Fibroblast of villous mesenchyme (primary cell): ENCODE measurements at places on chromosomes 7 and 10.

DNA sequence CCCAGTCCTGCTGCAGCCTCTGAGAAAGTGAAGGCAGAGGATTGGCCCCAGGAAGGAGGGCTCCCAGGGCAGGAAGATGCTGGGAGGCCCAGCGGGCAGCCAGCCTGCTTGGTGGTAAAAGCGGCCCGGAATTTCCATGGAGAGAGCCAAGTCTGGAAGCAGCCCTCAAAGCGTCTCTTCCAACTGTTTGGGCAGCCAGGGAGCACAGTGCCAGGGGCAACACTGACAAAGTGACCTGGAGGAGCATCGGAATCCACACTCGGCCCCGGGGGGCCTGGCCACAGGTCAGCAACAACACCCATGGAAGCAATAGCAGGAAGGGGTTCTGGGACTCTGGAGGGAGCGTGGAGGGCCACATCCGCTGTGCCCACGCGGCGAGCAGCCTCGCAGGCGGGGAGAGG, 63.2 kb upstream of the FGFR2 start:
- no peak for DNase-seq

DNA sequence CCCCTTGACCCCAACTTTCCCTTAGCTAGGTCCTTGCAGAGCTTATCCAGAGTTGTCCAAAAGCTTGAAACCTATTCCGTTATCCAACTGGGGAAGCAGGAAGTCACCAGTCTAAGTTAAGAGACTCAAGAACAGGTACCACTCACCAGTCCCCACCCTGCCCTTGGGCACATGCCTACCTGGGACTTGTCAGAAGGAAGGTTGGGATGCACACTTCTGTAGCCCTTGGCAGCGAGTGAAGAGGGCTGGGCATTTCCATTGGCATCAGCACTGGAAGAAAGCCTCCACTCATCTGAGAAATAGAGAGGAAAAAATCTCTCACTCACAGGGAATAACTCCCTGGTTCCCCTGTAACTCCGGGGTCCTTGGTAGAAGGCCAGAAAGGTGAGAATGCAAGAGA, 131.0 kb upstream of the PDLIM1 start:
- no peak for DNase-seq

DNA sequence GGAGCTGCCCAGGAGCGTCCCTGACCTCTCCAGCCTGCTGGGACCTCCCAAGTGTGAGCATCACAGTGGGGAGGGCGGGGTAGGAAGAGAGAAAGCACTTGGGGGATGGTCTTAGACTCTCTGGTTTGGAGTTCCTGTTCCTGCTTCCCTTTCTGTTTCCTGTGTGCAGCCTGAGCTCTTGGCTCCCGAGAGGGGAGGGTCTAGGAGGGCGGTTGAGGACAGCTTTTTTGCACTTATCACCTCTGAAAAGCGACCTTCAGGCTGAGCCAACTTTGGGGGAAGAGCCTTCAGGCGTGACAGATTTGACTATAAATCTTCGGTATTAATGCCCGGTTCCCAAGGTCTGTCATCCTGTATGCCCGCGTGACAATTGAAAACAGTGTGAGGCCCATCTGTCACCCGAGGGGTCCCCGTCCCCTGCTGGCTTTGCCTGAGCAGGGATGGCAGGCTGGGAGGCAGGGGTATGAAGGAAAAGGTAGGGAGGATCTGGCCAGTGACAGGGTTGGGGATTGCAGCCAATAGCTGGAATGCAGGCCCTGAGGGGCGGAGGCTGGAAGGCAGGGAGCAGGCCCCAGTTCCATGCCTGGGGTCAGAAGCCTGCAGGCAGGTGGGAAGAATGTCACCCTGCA, 78.6 kb downstream of the CDH23 start:
- DNase-seq = no peak

- DNase-seq = no peak
Measured at GRCh38 chr10:44970812-44971395, 7.7 kb downstream of the DEPP1 start.

- DNase-seq = no peak
Measured at GRCh38 chr10:93261961-93262610, 188.4 kb downstream of the CYP26A1 start.

- no peak for DNase-seq
Measured at GRCh38 chr7:142376356-142376997, 118.6 kb upstream of the PRSS58 start.

DNA sequence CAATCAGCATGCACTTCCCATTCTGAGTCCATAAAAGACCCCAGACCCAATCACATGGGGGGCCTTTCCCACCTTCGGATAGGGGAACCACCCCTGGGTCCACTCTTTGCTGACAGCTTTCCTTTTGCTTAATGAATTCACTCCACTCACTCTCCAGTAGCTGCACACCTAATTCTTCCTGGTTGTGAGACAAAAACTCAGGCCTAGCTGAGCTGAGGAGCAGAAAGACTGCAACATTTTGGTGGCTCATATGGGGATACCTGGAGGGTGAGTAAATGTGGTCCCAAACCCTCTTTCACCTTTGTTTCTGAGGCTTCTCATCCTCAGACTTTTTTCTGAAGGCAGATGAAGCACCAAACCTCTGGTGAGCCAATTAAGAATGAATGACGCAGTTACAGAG, 138.1 kb downstream of the WDR11 start:
- DNase-seq = no peak

- DNase-seq = no peak
Measured at GRCh38 chr10:16685551-16685950, 131.7 kb downstream of the RSU1 start.

- DNase-seq = peak; percentile 13
Measured at GRCh38 chr7:32062150-32062549, 8.1 kb downstream of the PDE1C start.

- DNase-seq = no peak
Measured at GRCh38 chr7:159193543-159194090, 49.0 kb upstream of the VIPR2 start.

DNA sequence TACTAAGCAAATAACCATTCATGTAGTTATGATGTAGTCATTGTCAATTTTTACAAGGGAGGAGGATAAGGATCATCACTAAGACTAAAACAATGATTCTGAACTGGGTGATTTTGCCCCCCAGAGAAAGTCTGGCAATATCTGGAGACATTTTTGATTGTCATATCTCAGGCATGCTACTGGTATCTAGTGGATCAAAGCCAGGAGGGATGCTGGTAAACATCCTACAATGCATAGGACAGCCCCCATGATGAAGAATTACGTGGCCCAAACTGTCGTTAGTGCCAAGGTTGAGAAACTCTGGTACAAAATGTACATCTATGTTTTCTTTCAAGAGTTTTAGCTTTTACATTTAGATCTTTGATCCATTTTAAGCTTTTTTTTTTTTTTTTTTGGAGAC, 57.3 kb downstream of the GBF1 start:
- DNase-seq = no peak

- DNase-seq = no peak
Measured at GRCh38 chr7:114083166-114084001, 164.6 kb upstream of the PPP1R3A start.

- no peak for DNase-seq
Measured at GRCh38 chr7:140643416-140643815, 2.8 kb upstream of the DENND2A start.

DNA sequence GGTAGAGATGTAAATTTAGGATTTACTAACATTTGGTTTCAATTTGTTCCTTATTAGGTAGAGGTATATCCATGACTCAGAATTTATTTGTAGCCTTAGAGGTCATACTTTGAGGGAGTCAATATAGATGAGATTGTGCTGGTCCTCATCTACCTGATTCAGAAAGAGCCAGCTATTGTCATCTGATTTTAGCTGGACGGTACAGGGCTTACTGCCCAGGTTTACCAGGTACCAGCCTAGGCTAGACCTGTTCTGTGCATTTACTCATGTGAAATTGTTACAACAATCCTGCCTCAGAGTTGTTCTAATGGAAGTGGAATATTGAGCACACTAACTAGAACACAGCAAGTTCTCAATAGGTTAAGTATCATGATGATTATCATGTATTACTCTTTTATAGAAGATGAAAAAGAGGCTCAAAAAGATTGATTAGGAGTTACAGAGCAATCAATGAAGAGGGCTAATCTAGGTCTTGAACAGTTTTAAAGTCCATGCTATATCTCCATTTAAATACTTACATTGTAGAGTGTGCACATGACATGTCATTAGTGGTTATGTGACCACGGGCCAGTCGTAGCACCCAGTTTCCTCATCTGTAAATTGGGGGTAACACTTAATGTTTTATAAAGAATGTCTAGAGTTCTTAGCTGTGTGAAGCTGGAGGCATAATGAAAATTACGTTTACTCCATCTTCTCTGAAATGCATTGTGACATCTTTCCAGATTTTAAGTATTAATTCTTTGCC, 42.1 kb downstream of the TRIM24 start:
- no peak for DNase-seq

DNA sequence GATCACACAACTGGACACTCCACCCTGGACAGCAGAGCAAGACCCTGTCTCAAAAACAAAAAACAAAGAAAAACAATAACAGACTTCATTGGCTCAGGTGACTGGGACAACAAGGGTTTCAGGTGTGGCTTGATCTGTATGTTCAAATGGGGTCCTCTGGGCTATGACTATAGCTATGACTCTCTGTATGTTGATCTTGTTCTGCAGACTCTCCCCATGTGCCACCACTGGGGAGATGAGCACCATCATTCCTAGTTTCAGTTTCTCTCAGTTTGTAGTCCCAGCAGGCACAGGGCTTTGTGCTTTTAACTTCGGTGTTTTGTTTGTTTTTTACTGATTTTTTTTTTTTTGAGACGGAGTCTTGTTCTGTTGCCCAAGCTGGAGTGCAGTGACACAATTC, 53.8 kb downstream of the SUFU start:
- no peak for DNase-seq

GRCh38 chr7:106901828-106902441, 36.9 kb downstream of the PIK3CG start:
- no peak for DNase-seq
